ENCODE measurements at places on chromosomes 11 and 22.

DNA sequence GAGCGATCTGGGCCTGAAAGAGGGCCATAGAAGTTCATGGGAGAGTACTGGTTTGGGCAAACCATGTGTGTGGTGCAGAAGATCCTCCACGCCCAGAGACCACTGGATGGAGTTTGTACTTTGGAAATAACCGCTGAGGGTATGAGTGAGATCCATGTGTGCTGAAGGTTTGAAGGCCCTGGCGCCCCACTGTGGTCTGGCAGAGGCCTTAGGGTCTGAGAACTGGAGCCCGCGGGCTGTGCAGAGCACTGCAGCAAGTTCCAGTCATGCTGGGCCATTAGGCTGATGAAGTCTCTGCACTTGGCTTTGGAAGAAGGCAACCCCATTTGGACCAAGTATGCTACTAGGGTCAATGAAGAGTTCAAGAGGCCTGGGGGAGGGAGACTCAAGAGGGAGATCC, 186.4 kb downstream of the BUD13 start:
- DNase-seq: no peak

DNA sequence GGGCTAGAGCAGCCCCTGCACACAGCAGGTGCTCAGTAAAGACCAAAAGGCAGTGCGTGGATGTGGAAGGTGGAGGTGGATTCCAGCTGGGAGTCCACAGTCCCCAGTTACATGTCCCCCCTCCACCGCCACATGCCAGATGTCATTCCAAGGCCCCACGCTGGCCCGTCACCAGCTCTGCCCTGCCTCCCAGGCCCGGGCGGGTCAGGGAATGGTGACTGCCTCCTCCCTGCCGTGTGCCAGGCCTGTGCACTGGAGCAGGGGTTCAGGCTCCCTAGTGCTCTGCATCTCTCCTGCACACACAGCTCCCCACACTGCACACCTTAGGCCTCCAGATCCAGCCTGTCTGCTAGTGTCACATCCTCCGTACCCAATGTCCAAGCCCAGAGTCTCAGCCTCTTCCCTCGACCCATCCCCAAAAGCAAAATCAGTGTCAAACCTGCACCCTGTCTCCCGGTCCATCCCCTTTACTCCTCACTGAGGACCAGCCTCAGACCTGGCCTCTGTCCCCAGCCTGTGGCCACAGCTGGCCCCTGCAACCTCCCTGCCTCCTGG, 40.2 kb upstream of the PRODH start:
- no peak for DNase-seq

- no peak for DNase-seq
Observed at GRCh38 chr11:128785141-128785540, 82.0 kb downstream of the KCNJ1 start.

DNA sequence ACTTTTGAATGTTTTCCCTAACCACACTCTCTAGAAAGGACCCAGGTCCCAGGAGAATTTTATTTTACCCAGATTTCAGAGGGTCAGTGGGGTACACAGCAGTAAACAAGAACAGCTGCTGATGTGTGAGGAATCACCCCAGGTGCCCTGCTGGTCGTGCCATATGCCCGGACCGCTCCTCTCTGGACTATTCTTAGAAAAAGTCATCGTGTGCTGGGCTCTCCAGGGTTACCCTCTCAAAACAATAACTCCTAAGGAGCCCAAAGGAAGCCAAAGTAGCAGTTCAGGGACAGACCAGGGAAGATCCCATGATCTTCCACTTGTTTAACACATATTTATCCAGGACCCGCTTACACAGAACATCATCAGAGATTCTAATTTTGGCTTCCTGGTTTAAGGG, 29.7 kb downstream of the LRP4 start:
- DNase-seq: no peak

DNA sequence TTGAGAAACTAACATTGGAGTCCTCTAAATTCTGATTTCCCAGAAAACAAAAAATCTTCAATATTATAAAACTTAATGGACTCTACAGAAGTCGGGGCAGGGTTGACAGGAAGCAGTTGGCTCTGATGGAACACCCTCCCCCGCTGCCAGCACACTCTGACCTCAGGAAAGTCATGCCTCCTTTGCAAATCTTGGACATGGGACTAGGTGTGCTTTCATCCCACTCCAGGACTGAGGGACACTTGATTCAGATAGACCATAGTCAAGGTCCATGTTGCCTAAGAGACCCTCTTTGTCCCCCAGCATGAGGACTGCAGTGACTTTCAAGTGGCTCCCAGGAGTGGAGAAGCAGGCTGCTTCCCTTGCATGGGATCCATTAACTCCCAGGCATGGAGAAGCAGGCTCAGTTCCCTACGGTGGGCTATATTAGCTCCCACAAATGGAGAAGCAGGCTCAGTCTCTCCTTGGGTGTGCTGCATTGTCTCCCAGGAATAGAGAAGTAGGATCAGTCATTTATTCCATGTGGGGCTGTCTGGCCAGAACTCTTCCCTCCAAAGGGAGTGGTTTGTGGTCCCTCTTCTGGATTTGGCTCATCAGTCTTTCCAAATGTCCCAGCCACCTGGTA, 38.3 kb downstream of the C22orf31 start:
- DNase-seq: no peak

- no peak for DNase-seq
Observed at GRCh38 chr22:24699876-24700275, 74.6 kb downstream of the PIWIL3 start.

GRCh38 chr11:9657531-9657930, 6.3 kb upstream of the SWAP70 start:
- no peak for DNase-seq

DNA sequence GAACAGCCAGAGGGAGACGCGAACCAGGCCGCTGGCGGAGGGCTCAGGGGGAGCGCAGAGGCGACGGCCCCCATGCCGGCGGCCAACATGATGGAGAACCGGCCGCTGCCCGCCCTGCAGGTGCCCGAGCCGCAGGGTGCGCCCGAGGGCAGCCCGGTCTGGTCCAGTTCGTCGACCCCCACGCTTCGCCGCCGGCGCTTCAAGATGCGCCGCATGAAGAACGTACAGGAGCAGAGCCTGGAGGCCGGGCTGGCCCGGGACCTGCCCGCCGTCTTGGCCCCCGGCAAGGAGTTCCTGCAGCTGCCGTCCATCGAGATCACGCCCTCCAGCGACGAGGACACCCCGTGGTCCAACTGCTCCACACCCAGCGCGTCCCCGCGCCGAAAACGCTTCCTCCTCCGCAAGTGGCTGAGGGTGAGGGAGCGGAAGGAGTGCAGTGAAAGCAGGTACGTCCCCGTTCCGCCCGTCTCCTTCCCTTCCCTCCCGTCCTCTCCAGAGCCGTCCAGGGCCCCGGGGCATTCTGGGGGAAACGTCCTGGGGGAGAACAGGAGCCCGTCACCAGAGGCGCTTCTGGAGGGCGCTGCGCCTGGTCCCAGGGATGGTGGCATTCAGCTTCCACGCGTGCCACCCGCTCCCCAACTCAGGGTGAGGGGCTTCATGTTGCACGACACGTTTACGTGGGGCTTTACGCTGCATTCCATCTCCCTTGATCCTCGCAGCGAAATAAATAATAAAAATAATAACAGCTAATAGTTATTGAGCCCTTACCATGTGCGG, 840 bp downstream of the GRAMD1B start:
- DNase-seq: peak; percentile 84

DNA sequence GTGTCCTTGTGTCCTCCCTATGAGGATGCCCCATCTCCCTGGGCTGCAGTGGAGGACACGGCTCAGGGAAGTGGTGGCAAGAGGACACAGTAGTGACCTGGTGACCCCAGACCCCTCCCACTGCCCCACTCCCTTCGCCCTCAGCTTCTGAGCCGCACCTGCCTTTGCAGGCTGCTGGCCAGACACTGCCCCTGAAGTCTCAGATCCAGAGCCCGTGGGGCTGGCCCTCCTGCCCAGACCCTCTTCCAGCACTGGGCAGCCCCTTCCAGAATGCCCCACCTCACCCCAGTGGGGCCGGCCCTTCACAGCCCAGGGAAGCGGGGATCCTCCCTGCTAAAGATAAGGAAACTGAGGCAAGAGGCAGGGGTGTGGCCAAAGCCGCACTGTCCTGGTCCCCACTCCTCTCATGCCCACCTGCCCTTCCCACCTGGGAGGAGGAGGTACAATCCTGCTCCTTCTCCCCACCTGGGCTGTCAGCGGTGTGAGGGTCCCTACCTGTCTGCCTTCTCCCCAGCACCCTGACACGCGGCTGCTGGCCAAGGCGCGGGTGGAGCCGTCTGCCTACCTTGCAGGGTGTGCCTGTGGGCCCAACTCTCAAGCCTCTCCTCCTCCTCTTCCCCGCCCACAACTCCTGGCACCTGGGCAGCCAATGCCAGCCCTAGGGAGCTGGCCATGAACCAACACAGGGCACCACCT, 17.3 kb downstream of the TRPM5 start:
- no peak for DNase-seq

DNA sequence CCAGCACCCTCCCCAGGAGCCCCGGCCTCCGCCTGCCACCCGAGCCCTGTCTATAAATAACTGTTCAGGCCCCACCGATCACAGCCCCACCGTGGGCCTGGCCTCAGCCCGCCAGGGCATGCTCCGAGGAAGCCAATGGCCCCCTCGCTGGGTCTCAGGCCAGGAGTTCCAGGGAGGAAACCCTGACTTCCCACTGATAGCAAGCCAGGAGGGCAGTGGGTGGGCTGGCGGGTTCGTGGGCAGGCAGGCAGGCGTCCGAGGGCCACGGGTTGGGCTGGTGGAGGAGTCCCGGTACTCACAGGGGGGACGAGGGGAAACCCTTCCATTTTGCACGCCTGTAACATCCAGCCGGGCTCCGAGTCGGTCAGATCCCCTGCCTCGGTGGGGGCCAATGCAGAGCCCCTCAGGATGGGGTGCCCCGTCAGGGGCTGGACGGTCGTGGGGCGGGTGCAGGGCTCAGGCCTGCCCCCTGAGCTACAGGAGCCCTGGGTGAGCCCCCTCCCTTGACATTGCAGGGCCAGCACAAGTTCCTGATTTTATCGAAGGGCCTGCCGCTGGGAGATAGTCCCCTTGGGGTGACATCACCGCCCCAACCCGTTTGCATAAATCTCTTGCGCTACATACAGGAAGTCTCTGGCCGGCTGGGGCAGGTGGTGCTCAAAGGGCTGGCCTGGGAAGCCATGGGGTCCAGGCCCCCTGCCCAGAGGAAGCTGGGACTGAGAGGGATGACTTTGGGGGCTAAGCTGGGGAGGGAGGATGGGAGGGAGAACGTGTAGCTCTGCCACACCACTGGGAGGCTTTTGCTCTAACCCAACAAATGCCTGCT, at the start of gene SPI1:
TSS of gene SPI1 (minus strand) at position 538 of the 826 bp plus-strand sequence. CDS start at position 344, 194 bp downstream.
- no peak for DNase-seq

GRCh38 chr11:31001427-31001826, 368.1 kb downstream of the DCDC1 start:
- DNase-seq: no peak

DNA sequence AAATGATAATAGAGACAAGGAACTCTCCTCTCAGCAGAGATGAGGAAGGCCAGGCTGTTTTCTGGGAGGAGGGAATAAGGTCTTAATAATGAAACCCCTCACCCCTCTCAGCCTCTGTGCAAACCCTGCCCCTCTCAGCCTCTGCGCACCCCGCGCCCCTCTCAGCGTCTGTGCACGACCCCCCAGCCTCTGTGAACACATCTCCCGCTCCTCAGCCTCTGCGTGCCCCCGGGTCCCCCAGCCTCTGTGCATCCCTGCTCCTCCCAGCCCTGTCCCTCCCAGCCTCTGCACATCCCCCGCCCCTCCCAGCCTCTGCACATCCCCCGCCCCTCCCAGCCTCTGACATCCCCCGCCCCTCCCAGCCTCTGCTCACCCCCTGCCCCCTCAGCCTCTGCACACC, 837.8 kb downstream of the TBC1D22A start:
- DNase-seq: no peak
